ENCODE measurements at places on chromosomes 16 and 17. TPM values are rescaled to one million over a fixed set of nuclear protein-coding genes. Genes with fewer than 3 reads are reported as not detected.

The ZNF469 gene
- total RNA-seq = 1.3 TPM

The NTN1 gene
- total RNA-seq = 0.51 TPM

The AKAP10 gene
- 29.2 TPM for total RNA-seq

The ACTG1 gene
- 6,636 TPM for total RNA-seq

The TXNL4B gene
- total RNA-seq = 8.0 TPM

The ANKFN1 gene
- 0.26 TPM for total RNA-seq

The KRTAP2-4 gene
- not detected for total RNA-seq

DNA sequence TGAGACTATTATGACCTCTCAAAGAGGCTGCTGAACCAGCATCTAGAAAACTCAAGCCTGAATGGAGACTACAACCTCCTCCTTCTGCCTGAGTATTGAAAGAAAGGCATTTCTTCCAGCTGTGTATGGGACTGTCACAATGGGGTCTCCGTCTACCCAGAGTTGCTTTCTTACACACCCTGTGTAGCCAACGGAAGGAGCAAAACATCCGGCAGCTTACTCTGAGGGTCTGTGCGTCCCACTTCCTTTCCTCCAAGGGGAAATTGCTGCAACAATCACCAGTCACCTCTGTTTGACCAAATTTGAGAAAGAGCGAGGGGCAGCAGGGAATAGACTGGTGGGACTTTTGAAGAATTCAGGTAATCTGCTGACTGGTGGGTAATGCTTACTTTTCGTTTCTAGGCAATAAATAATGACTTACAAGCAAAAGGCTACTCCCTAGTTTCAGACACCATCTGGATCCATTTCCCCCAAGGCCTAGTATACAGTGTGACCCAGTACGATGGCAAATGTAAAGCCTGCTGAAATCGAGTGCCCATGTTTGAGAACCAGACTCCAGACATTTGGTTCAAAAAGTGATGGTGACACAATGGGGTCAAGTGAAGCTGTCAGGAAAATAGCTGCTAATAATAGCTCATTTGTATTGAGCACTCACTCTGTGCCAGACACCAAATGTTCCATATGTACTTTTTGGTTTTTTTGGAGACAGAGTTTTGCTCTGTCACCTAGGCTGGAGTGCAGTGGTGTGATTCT, 81.7 kb downstream of the YPEL2 start:
- no peak for DNase-seq

DNA sequence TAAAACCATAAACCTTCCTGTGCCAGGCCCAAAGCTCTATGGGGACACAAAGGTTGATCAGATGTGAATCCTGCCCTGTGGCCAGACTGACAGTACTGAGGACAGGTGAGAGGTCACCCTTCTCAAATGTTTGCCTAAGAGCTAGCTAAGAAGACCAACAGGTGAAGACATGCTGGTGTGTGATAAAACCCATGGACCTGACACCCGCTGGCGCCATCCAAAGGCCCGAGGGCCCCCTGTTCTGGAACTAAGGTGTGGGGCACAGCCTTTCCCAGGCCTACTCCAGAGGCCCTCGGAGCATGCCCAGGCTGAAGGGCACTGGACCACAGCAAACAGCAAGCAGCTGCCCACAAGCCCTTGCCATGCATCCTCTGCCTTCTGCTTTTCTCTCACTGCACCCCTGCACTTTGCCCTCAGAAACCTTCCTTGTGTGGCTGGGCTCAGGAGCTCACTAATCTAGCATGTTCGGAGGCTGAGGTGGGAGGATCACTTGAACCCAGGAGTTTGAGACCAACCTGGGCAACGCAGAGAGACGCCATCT, 5.2 kb upstream of the CDK3 start:
- DNase-seq = no peak

DNA sequence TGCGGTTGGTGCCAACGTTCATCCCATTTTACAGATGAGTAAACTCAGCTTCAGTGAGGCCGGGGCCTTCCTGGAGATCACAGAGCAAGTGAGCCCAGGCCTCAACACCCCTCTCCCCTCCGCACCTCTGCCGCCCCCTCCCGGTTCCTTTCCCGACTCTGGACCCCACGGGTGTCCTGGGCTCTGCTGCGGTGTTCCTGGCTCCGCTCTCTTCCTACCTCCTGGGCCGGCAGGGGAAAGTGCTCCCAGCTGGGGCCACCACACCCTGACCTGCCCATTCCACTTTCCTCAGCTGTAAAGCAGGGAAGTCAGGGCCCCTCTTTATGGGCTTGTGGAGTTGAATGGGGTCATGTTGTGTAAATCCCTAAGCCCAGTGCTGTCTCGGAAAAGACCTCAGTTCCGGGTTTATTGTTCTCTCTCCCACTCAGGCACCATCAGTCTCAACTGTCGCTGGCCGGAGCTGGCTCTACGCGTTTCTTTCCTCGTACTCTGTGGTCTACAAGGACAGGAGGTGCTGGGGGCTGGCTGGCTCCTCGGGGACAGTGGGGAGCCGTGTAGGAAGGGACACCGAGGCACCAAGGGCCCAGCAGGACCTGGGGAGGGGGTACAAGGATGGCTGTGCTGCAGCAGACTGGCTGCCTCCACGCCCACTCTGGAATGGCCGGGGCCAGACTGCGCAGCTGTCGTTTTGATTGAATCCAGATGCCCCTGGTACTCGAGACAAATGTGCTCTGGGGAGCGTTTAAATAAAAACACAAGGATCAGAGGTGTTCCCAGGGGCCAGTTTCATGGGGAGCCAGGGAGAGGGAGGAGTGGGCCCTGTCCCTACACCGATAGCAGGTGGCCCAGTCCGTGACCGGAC, 21.7 kb upstream of the ACSF3 start:
- DNase-seq = no peak

- DNase-seq = peak; percentile 96
Measured at GRCh38 chr17:2179615-2180295, 123.8 kb downstream of the SMG6 start.

GRCh38 chr17:82405051-82405450, 13.1 kb upstream of the HEXD start:
- DNase-seq = no peak

- no peak for DNase-seq
Measured at GRCh38 chr16:67430504-67430976, 381 bp upstream of the HSD11B2 start.

DNA sequence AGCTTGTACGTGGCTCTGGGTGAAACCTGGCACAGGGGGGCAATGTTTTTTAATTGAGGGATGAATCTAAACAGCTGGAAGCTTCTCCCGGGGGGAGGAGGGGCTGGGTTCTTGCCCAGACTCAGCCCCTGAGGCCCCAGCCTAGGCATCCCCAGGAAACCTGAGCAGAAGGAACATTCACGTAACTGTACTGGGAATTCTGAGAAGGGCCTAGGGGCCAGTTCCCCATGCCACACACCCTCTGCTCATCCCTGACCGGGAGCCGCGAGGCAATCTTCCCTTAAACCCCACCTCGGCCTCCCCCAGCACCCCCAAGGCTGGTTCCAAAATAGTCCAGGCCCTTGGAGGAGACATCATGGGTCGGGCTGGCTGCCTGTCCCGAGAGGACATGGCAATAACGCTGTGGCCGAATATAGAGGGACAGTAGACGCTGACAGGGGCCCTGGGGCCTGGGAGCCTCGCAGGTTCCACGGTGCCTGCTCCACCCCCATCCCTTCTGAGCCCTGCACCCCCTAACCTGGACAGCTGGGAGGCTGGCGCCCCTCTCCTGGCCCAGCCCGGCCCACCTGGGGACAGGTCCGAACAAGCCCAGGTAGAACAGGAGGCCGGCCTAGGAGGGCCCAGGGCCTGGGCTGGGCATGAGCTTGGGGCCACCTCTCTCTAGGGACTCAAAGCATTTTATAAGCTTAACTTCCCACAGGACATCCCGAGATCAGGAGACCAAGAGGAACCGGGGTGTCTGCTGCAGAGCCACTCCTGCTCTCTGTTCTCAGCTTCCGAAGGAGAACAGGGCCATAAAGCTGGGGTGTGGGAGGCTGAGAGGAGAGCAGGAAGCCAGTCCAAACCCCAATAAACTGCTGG, 83.2 kb upstream of the TOB1 start:
- DNase-seq = no peak

GRCh38 chr17:35006961-35007360, 26.6 kb downstream of the LIG3 start:
- no peak for DNase-seq

DNA sequence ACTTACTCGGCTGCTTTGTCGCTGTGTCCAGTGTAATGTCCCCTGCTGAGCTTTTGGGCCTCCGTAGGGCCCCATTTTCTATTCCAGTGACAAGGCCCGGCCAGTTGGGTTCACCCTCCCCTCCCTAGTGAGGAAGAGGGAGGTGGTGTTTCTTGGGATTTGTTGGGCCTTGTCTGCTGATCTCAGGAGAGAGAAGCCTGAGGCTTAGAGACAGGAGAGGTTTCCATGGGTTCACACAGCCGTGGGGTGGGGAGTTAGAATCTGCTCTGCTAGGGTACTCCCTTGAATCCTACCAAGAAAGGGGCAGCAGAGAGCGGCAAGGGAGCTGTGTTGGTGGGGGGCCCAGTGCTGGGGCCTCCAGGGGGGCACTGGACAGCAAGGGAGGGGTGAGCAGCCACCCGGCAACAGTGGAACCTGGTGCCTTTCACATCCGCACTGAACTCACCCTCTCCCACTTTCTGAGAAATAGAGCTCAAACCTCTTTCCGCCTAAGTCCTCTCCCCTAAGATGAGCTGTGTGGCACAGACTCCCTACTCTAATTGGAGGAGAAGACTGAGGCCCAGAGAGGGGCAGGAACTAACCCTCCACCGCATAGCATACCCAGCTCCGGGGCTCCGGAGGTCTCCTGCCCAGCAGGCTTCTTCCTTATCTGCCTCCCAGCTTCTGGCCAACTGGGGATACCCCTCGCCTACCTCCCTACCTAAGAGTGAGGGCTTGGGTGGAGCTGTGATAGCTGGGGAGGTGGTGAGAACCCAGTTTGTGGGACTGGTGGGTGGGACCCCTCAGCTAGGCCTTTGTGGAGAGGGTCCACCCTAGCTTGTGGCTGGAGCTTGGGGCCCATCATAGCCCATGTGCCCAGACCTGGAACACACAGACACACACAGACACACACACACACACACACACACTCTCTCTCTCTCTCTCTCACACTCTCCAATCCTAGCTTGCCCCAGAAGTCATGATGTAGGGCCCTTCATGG, 6.8 kb downstream of the TBKBP1 start:
- DNase-seq = no peak

- no peak for DNase-seq
Measured at GRCh38 chr16:69435977-69436820, 11.8 kb downstream of the CYB5B start.

- no peak for DNase-seq
Measured at GRCh38 chr16:30839523-30840227, 52.7 kb upstream of the ZNF629 start.

DNA sequence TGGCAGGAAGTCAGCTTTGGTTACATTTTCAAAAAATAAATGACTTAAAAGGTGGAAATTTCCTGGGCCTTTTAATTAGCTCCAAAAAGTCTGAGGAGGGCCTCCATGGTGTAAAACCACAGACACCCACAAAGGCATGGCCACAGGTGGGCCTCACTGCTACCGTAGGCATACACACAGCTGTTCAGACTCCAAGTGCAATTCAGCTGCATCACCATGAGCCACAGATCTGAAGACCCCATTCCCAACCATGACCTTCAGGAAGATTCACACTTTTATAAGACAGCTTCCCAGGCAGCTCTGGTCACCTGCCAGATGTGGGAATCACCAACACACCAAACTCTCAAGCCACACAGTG, 20.6 kb downstream of the CSNK2A2 start:
- no peak for DNase-seq

- DNase-seq = no peak
Measured at GRCh38 chr17:69412251-69412671, 2.2 kb upstream of the MAP2K6 start.

GRCh38 chr17:75808549-75808904, 23.9 kb downstream of the UNK start:
- no peak for DNase-seq

GRCh38 chr16:725463-726187, 618 bp downstream of the CCDC78 start:
- no peak for DNase-seq

DNA sequence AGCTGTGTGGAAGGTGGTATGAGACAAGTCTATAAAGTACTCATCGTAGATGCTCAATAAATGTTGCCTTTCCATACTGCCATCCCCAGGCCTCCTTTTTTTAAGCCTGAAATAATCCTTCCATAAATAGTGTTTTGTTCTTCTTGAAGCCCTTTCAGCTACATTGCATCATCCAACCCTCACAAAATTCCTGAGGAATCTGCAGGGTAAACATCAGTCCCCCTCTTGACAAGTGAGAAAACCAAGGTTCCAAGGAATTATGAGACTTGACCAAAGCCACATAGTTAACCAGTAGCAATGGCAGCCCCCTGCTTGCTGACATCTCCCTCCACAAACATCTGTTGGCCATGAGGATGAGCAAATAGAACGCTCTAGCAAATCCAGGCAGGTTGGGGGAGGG, 89.7 kb upstream of the CCL1 start:
- DNase-seq = peak; percentile 40

GRCh38 chr17:81422776-81423697, 27.8 kb downstream of the BAHCC1 start:
- DNase-seq = peak; percentile 91

GRCh38 chr17:31522284-31522931, 130.9 kb downstream of the RAB11FIP4 start:
- DNase-seq = no peak

DNA sequence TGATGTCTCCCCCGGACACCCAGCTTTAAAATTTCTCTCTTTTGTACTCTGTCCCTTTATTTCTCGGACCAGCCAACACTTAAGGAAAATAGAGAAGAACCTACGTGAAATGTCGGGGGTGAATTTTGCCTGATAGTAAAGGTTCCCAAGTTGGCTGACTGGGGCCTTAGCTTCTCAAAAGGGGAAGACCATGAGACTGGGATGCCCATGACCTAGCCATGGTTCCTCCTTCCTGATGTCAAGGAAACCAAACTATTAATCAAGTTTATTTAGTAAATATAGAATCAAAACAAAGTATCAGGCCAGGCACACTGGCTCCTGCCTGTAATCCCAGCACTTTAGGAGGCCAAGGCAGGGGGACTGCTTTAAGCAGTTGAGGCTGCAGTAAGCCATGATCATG, 2.4 kb upstream of the EIF1 start:
- no peak for DNase-seq

GRCh38 chr17:59292174-59292523, 39.3 kb upstream of the YPEL2 start:
- no peak for DNase-seq

DNA sequence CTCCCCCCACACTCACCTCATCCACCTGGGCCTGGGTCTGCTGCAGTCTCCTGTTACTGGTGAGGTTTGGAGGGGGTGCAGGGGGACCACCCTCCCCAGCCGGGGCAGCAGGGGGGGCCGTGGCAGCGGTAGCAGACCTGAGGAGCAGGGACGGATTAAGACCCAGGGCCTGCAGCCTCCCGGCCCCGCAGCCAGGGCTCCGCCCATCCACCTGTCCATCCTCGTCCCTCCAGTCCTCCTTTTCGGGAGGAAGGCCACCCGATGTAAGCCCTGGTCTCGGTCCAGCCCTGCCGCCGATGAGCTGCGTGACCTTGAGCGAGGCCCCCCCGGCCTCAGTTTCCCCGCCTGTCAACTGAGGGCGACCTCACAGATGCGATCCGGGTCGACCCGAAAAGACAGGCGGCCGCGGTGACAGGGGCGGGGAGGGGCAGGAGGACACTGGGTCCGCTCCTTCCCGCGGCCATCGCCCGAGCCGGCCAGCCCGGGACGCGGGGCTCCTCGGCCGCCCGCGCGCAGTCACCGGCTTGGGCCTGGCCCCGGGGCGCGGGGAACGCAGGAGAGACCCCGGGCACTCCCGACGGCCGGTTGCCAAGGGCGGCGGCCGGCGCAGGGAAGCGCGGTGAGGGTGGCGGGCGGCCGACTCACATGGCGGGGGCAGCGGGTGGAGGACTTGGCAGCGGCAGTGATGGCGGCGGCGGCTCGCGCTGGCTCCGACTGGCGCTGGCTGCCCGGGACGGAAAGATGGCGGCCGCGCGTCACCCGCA, at the start of gene VAMP2:
TSS of gene VAMP2 (minus strand) at position 716 of the 764 bp plus-strand sequence. CDS start at position 647, 69 bp downstream.
- DNase-seq = peak; percentile 65
